ENCODE measurements at places on chromosomes 12 and 14. TPM values are rescaled to one million over a fixed set of nuclear protein-coding genes. Genes with fewer than 3 reads are reported as not detected.
A peak's percentile ranks its signal among the peaks of the same experiment; 100 is the strongest.

The CLEC2B gene
- total RNA-seq: 5.0 TPM

The STAC3 gene
- 0.23 TPM for total RNA-seq

GRCh38 chr12:56629459-56630179 lies 507 bp downstream of the BAZ2A start:
- peak; percentile 40 for DNase-seq

DNA sequence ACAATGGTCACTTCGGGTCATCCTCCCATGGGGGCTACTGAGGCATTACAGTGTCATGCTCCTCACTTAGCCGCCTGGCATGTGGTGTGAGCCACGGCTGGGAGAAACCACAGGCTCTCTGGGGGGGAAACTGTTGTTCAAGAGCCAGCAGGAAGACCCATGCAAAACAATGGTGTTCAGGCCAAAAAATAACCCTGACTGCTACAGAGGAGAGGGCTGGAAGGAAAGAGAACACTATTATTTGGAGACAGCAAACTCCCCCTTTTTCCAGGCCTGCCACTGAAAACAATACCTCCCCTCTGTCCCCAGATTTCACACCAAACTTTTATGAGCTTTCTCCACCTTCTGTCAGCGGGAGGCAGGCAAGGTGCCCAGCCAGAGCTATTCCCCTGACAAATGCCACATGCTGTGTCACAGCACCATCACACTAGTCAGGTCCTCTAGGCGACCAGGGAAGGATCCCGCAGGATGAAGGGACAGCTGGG lies 83.7 kb downstream of the CHGA start:
- DNase-seq: no peak
